ENCODE measurements at places on chromosomes 12 and 14.

DNA sequence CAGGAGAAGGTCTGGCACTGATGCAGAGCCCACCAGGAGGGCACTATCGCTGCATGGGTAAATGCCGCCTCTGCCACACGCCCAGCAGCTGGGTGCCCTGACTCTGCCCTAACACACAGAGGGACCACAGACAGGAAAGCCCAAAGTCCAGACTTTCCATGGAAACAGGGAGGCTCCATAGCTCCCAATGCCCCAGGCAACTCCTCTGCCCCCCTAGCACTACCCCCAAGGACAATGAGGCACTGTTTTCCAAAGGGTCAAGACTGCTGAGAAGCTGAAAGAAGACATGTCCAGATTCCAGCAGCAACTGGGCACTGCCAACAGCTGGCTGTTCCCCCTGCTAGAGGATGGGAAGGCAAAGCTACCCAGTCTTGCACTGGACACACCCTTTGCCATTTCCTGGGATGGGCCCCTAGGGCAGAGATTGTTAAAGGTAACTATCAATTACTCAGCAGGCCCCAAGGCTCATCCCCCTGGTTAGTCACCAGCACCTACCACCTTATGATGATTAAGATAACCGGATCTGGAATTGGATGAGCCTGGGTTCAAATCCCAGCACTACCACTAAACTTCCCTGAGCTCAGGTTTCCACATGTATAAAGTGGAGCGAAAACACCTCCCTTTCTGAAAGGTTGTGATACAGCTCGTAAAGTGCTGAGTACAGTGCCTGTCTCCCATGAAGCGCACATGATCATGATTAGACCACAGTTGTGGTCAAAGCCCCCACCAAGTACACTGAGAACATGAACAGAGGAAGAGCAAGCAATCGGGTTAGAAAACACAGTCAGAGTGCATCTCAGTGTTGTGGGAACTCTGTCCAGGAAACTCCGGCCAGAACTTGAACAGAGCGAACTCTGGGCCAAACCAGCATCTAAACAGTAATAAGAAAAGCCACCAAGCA, 3.3 kb downstream of the PXN start:
- H3K36me3 ChIP-seq = no peaks in the 10 kb centered on the region
- no peaks in the 10 kb centered on the region for H3K27me3 ChIP-seq
- peak overlapping the region; percentile 23 for H3K27ac ChIP-seq
- H3K4me3 ChIP-seq = peak overlapping the region; percentile 1
- no peak for DNase-seq
- peaks cover 63% of the 10 kb centered on the region for H3K4me1 ChIP-seq

- peaks cover 41% of the 10 kb centered on the region for H3K36me3 ChIP-seq
- no peaks in the 10 kb centered on the region for H3K27me3 ChIP-seq
- H3K4me3 ChIP-seq = peak overlapping the region; percentile 100
- peak; percentile 19 for DNase-seq
- peaks cover 16% of the 10 kb centered on the region for H3K4me1 ChIP-seq
- H3K27ac ChIP-seq = peak overlapping the region; percentile 100
These were observed 443 bp downstream of the MAGOHB start for GRCh38 chr12:10612984-10613348.

DNA sequence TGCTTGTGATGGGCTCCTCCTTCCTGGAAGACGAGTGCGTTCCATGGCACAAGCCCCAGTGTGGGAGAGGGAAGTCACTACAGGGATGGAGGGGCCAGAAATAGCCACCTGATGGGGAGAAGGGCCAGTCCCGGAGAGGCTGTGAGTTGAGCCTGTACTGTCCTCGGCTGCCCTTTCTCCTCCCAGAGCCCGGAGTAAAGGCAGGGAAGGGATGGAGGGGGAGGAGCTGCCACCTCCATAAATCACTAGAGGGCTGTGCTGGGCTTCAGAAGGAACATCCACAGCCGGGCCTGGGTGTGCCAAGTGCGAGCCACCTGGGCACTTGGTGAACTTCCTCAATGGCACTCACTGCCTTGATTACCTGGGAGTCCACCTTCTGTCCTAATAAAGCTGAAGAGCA, 110.1 kb downstream of the RBM19 start:
- no peaks in the 10 kb centered on the region for H3K27me3 ChIP-seq
- H3K4me3 ChIP-seq = no peak overlapping the region
- H3K4me1 ChIP-seq = peaks cover 18% of the 10 kb centered on the region
- no peak overlapping the region for H3K27ac ChIP-seq
- no peaks in the 10 kb centered on the region for H3K36me3 ChIP-seq

DNA sequence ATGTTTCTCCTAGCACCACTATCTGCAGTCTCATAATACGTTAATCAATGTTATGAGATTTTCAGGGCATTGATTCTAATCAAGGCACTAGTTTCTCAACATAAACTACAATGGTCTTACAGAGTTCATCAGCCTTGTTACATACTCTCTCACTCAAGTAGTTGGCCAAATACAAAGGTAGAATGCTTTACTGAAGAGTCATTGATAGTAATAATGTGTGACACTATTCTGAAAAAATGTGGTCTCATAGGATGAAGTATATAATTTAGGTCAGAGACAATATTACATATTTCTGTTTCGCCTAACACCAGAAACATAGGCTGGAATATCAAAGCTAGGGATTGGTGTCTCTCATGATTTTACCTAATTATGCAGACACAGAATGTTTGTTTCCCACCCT, 35.2 kb upstream of the MDGA2 start:
- peaks cover 8% of the 10 kb centered on the region for H3K36me3 ChIP-seq
- H3K4me1 ChIP-seq = no peaks in the 10 kb centered on the region

GRCh38 chr14:82190742-82191141, 657.1 kb upstream of the SEL1L start:
- no peak for DNase-seq
- H3K27me3 ChIP-seq = no peaks in the 10 kb centered on the region
- H3K27ac ChIP-seq = no peak overlapping the region
- H3K4me1 ChIP-seq = no peaks in the 10 kb centered on the region

DNA sequence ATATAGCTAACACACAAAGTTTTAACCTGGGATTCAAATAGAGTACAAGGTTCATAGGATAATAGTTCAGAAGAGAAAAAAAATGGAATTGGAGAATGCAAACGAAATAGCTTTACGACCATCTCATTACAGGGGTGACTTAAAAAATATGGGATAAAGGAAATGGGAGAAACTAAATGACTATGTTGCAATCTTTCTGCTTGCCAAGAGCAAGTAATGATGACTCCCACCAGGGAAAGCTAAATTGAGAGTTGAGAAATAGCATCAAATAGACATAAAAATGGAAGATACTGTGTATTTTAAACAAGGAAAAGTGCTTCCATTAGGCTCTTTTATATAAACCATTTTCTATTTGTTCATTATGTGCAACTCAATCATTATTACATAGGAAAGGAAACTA, 155.7 kb upstream of the ATXN7L3B start:
- no peak overlapping the region for H3K27ac ChIP-seq
- H3K36me3 ChIP-seq = no peaks in the 10 kb centered on the region
- no peak overlapping the region for H3K4me3 ChIP-seq
- no peaks in the 10 kb centered on the region for H3K4me1 ChIP-seq

GRCh38 chr12:30953951-30954751, 27.6 kb downstream of the TSPAN11 start:
- no peak overlapping the region for H3K27ac ChIP-seq
- no peak overlapping the region for H3K4me3 ChIP-seq
- no peaks in the 10 kb centered on the region for H3K36me3 ChIP-seq
- H3K4me1 ChIP-seq = peaks cover 26% of the 10 kb centered on the region
- DNase-seq = no peak

DNA sequence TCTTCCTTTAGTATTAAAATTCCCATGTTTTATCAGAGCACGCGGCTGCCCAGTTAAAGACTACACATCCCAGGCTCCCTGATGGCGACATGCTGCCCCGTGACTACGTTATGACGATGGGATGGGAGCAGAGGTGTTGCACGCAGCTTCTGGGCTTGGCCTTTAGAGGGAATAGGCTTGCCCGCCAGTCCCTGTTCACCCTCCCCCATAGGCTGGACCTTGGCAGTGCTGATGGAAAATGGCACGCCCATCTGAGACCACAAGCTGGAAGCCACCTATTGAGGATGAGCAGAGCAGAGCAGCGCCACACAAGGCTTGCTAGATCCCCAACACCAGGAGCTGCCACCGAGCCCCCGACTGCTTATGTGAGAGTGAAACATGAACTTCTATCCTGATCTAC, 24.7 kb downstream of the TTC7B start:
- no peaks in the 10 kb centered on the region for H3K27me3 ChIP-seq
- peaks cover 8% of the 10 kb centered on the region for H3K4me1 ChIP-seq
- no peak overlapping the region for H3K4me3 ChIP-seq
- no peak for DNase-seq
- H3K27ac ChIP-seq = no peak overlapping the region
- no peaks in the 10 kb centered on the region for H3K36me3 ChIP-seq

Data from WTC11 (cell line).